ENCODE measurements at places on chromosomes 3 and 15.

GRCh38 chr3:58072052-58072762 is 64.0 kb downstream of the FLNB start:
- no peak for DNase-seq

- DNase-seq = no peak
These were observed 119.9 kb downstream of the LMLN start for GRCh38 chr3:198079771-198080520.

DNA sequence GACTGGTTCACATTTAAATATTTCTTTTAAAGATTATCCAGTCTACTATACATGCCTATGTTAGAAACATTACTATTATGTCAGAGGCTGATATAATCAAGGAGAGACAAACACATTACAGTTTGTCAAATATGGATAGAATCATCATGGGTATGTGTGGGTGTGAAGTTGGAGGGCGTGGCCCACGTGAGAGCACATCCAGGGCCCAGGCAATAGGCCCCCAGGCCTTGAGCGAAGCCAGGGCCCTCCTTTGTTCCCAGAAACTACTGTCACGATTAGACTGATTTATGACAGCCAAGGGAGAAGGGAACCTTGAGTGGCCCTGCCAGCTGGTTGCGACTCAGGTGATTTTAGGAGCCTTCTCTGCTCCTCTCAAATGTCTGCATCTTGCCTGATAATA is 26.9 kb upstream of the LDHAL6B start:
- no peak for DNase-seq

DNA sequence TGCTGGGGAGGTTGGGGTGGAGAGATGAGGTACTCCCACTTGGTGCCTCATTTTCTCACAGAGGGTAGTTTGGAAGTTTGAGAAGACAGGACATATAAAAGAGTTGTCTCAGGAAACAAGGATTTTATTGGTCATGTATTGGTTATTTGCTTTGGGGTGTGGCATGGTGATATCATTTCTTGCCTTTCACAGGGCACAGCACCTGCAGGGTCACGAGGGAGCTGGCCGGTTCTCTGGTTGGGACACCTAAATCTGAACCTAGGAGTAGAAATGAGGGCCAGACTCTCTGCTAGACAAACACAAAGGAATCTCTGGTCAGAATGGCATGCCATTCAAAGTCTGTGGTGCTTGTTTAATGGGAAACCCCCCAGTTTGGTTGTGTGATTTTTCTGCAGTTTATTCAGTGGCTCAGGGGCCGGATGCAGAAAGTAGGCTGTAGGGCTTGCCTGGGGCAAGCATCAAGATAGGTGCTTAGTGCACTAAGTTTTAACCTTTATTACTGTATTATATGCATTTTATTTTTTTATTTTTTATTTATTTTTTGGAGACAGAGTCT is 237.7 kb upstream of the EIF1B start:
- no peak for DNase-seq

- no peak for DNase-seq
These were observed 97.8 kb downstream of the SQOR start for GRCh38 chr15:45732662-45733061.

DNA sequence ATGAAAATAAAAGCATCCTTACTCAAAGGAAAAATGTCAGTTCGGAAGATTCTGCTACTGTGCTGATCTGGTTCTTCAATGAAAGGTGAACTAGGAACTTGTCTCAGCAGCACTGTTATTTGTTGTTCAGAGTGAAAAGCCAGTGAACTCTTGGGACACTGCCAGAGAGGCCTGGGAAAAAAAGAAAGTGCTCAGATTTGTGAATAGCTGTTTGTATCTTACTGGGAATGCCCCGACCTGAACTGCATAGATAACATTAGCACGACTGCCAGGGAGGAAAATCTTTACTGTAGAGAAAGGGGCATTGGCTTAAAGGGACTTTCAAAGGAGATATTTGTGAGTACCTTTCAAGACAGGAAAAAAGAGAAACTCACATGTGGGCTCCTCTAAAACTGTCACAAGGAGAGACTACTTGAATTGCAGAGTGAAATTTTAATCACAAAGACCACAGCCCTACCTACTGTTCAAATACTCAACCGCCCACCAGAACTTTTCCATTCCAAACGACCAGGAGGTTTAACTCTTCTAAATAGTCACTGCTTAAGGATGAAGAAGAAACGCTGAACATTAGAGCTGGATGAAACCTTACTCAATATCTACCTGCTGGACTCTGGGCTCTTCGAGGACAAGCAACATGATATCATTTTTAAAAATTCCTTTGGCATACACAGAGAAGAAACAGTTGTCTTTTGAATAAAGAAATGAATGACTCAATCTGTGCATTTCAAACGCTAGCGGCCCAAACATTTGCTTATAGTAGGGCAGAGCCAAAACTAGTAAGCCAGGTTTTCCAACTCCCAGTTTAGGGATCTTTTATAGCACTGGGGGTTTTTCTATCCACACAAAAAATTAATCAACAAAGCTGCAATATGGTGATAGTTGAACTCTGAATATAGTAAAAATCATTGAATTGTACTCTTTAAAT is 13.4 kb downstream of the TAMM41 start:
- DNase-seq = no peak

DNA sequence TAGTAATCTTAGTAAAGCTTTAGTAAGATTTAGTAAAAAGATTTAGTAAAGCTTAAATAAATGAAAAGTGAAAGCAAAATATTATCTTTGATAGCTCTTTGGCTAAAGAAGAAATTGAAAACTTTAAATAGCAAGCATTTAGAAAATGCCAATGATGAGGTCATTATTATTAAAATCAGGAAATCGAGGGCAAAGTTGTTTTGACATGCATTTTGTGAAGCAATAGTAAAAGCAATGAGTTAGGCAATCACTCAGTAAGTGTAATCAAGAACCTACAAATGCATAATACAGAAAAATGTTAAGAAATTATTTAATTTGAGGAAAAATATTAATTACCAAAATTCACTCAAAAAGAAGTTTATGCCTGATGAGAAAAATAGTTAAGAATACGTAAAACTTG is 280.3 kb upstream of the MME start:
- DNase-seq = no peak

- DNase-seq = no peak
These were observed 43.6 kb upstream of the DIPK2A start for GRCh38 chr3:143928056-143928455.
